ENCODE measurements at places on chromosomes 16 and 17.

DNA sequence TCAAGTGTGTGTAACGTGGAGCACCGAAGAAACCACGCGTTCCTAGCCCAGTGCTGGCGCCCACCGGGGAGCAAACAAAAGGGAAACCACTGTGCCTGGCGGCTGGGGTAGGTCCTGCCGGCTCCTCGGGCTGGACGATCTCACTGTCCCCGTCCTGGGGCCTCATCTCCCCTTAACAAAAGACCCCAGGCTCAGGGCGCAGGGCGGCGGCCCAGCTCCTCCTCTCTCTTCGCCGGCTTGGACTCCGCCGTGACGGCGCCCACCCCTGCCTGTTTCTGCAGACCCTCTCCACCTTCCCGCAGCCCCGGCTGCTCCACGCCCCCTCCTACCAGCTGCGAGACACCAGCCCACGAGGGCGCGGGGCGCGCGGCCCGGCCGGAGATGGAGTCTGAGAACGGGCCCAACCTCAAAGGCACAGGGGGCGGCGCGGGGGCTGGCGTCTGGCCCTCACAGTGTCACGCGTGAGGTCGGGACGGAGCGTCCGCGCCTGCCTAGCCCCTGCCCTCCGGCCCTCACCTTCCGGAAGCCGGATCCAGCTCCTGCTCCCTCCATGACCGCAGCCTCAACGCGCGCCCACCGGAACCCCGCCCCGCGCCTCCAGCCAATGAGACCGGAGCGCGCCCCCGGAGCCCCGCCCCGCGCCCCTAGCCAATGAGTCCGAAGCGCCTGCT lies at the start of gene CENPX:
Gene CENPX, minus strand, starts transcription at position 569 of the 671 bp plus-strand sequence. Its CDS starts 17 bp downstream, at position 552.
- DNase-seq, result no peak

GRCh38 chr17:77875881-77876509 lies 82.5 kb upstream of the TNRC6C start:
- no peak for DNase-seq

GRCh38 chr16:21327046-21327445 lies 49.0 kb upstream of the CRYM start:
- DNase-seq, result no peak

DNA sequence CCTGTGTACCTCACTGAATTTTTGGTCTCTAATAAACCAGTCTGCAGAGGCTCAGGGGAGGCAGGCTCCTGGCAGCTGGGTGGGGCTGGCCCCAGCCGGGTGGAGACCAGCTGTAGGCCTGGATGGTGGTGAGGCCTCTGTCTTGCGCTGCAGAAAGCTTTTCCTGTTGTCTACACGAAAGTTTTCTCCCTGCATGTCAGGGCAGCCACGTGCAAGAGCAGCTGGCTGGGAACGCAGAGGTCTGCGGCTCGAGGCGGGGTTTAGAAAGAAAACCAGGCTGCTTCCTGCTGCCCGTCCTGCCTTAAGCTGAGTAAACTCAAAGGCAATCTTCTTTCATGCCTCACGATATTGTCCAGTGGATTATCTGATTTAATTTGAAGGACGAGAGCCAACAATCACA lies 2.4 kb downstream of the SERPINF1 start:
- DNase-seq, result no peak

GRCh38 chr16:22318690-22319358 lies 21.6 kb downstream of the POLR3E start:
- DNase-seq, result no peak

DNA sequence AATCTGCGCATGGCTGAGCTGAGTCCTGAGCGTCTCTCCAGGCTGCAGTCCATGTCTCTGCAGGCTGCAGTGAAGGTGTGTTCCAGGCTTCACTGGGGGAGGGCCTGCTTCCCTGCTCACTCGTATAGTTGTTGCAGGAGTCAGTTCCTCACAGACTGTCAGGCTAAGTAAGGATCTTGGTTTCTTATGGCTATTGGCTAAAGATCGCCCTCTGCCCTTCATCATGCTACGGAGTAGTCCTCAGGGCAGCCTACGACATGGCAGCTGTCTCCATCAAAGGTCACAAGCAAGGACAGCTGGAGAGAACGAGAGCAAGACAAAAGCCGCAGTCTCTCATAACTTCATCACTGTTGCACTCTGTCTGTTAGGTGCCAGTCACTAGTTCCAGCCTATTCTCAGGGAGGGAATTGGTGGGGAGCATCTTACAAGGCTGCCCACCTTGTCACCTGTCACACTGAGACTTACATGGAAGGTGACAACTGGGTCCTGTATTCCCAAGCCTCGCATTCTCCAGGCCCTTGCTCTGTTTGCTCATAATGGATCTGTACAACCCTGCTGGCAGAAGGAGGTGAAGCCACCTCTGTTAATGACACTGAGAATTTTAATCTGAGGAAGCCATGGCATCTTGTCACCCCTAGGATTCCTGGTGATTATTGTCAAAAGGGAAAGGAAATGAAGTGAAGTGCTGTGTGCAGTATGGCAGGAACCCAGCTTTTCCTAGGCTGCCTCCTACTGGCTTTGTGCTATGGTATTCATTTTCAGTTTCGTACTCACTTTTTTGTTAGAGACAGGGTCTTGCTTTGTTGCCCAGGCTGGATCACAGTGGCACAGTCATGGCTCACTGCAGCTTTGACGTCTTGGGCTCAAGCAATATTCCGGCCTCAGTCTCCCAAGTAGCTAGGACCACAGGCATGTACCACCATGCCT lies 43.4 kb downstream of the MFSD11 start:
- no peak for DNase-seq

GRCh38 chr16:77564791-77565390 lies 130.1 kb upstream of the ADAMTS18 start:
- DNase-seq, result no peak

- no peak for DNase-seq
These were observed 44.1 kb upstream of the CACNG4 start for GRCh38 chr17:66920435-66920834.

- no peak for DNase-seq
These were observed 58.0 kb downstream of the ASIC2 start for GRCh38 chr17:33234930-33235685.

DNA sequence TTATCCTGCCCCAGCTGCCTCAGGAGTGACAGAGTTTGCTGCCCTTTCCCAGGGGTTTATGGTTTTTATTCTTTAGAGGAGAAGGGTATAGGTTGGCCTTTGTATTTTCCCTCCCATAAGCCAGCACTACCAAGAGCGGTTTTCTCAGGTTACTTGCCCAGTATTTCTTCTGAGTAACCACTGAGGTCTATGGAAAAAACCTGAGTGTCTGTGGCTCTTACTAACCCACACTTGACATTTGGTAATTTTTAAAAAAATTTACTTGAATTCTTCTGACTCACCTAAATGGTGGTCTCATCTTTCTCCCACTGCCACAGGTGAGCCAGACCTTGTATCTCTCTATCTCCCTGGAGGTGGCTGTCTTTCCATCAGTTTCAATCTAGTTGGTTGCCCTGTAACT lies 6.0 kb downstream of the SLC7A6 start:
- no peak for DNase-seq

GRCh38 chr17:47120521-47121095 lies 68.5 kb downstream of the CDC27 start:
- no peak for DNase-seq

DNA sequence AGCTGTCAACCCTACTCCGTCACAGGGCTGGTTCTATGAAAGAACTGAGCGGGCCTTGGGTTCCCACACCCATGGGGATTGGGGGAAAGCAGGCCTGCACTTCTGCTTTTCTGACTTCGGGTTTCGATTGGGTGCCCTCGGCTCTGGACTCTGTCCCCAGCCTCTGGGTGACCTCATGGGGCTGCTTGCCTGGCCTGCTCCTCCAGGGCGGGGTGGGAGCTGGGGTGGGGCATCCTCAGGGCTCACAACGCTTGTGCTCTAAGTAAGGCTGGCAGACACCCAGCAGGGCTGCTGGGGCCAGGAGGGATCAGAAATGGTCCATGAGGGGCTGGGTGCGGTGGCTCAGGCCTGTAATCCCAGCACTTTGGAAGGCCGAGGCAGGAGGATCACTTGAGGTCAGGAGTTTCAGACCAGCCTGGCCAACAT lies 19.2 kb downstream of the ARHGAP27 start:
- no peak for DNase-seq

DNA sequence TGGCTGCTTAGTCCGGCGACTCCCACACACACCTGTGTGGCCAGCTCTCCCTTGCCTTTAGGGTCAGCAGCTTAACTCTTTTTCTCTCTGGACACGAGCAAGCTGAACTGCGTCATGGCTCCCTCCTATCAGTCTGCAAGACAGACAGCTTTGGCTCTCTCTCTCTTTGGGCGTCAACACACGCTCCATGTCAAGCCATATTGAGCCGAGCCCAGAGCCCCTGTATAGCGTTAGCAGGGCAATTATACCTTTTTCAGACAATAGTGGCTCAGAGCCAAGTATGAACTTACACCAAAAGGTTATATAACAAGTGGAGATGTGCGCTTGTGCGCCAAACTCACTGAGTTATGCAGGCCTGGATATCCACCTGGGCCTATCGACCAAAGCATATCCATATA lies 34.8 kb upstream of the APPBP2 start:
- no peak for DNase-seq

DNA sequence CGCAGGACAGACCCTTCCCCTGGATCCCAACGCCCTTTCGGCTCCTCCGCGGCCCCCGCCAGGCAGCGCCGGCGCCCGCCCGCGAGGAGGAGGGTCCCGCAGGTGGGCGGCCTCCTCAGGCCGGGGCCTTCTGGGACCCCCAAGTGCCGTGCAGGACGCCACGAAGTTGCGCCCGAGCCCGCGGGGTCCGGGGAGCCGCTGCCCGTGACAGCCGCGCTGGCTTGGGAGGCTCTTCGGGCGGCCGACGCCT lies 504 bp downstream of the ERN1 start:
- no peak for DNase-seq

DNA sequence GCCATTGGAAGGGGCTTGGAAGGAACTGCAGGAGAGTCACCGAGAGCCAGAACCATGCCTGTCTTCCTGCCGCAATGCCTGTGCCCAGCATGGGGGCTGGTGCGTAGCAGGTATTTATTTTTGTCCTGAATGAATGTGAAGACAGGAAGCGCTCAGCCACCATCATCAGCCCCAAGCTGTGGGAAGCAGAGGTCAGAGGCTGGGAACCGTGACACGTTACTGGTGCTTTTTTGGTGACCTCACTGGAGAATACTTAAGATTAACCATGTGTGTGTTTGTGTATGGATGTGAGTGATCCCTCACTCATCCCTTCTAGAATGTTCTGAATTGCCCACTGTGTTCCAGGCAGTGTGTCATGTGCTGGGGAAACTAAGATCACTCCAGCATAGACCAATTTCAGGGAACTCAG lies 343.8 kb downstream of the SNX29 start:
- no peak for DNase-seq

DNA sequence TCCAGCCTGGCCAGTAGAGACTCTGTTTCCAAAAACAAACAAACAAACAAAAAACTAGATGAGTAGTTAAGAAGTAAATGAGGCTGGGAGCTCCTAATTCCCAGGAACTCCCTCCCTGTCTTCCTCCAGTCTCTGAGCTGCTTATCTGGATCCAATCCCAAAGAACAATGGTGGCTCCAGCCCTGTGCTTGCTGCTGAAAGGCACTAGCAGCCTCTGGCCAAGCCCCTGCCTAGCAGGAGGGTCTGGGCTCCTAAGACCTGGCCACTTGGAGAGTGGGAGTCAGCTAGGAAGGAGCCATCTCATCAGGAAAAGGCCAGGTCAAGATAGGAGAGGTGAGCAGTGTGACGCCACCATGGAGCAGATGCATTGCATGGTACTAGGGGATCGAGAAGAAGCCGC lies 14.3 kb upstream of the SLC35B1 start:
- no peak for DNase-seq

DNA sequence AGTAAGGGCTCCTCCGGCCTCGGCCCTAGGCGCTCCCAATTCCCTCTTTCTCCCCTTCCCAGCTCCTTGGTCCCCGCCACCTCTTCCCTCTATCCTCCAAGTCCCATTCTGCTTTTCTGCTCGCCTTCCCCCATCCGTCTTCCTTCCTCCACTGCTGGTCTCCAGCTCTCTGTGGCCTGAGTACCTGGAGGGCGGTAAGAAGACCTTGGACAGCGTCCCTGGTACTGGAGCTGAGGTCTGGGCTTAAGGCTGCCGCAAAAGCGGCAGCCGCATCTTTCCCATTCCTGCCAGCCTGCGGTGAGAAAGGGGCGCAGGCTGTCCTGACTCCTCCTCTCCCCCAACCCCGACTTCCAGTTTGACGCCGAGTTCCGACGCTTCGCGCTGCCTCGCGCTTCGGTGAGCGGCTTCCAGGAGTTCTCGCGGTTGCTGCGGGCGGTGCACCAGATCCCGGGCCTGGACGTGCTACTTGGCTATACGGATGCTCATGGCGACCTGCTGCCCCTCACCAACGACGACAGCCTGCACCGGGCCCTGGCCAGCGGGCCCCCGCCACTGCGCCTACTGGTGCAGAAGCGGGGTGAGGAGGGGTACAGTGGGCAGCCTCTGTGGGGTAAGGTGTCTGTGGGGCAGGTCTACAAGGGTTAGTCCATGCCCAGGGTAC lies 471 bp downstream of the PARD6A start:
- DNase-seq, result no peak

- no peak for DNase-seq
These were observed 1425.1 kb upstream of the CDH8 start for GRCh38 chr16:63461248-63461841.

GRCh38 chr17:29686993-29687590 lies 64.4 kb upstream of the CORO6 start:
- DNase-seq, result no peak

DNA sequence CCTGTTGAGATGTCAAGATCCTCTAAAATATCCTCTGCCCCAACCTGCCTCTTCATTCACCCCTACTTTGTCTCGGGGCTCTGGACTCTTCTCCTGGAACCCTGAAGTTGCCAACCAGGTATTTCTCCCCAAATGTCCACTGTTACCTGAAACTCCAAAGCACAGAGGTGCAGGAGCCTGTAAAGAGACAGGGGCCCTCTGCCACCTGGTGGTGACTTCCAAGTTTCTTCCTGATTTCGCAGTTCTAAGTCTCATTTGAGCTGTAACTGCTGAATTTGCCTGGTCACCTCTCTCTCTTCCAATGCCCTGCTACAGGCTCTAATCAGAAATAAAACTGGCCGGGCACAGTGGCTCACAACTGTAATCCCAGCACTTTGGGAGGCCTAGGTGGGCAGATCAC lies 77.1 kb upstream of the RCVRN start:
- DNase-seq, result no peak

GRCh38 chr16:24890746-24891145 lies 45.0 kb downstream of the SLC5A11 start:
- no peak for DNase-seq

- DNase-seq, result no peak
These were observed 3.5 kb upstream of the RRAD start for GRCh38 chr16:66928702-66929388.

DNA sequence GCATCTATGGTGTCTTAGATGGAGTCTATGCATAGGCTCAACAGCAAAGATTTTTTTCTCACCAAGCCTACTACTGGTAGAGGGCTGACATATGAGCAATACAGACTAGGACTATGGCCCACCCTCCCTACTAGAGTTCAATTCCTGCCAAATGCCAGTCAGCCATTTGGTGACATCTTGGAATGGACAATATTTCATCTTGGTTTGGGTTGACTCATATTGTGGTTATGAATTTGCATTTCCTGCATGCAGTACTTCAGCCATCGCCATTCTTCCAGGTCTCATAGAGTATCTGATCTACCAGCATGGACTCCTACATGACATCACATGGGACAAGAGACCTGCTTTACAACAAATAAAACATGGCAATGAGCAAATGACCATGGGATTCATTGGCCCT lies 778.1 kb upstream of the SOX9 start:
- DNase-seq, result no peak

GRCh38 chr17:11948789-11949188 lies 48.5 kb downstream of the ZNF18 start:
- no peak for DNase-seq

All from NCI-H1417 treated with DMSO at 0.1 percent for 48 hours (cell line).